ENCODE measurements at places on chromosomes 7 and 10.

DNA sequence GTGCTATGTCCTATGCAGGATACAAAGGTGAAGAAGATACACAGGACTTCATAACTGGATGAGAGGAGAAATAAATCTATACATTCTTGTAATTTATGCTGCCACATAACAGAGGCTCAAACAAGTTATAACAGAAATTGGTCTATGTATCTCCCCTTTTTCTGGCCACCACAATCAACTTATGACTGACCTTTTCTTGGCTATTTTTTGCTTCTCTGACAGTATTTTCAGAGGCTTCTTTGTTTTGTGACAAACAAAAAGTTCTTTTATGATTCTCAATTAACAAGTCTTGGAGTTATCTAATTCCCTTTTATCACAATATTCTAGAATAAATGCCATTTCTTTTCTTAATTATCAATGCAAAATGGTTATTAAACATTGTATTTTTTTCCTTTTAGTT lies 953.0 kb upstream of the ZWINT start:
- DNase-seq: no peak

DNA sequence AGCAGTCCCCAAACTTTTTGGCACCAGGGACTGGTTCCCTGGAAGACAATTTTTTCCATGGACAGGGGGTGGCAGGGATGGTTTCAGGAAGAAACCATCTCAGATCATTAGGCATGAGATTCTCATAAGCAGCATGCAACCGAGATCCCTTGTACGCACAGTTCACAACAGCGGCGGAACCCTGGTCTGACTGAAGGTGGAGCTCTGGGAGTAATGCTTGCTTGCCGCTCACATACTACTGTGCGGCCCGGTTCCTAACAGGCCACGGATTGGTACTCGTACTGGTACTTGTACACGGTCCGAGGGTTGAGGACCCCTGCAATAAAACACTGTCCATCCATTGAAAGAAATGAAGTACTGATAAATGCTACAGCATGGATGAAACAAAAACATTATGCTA lies 32.8 kb downstream of the MKRN1 start:
- DNase-seq: no peak

DNA sequence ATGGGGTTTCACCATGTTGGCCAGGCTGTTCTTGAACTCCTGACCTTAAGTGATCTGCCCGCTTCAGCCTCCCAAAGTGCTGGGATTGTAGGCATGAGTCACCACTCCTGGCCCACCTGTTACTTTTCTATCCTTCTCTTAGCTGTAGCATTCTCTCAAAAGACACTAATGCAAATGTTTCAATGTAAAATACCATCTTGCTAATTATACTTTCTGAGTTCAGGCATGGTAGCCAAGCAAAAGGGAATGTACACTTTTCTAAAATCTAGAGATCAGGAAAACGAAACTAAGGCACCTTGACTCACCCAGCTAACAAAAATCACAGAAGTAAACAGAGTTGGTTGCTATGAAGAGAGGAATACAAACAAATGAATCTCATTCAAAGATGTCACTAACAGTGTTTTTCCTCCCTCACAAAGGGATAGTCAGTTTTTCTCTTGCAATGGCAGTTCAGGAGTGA lies 401.0 kb upstream of the NRP1 start:
- DNase-seq: no peak

- DNase-seq: no peak
These were observed 162.2 kb downstream of the PFKFB3 start for GRCh38 chr10:6364893-6365292.

- no peak for DNase-seq
These were observed 619.6 kb downstream of the ARL4A start for GRCh38 chr7:13307040-13307439.

DNA sequence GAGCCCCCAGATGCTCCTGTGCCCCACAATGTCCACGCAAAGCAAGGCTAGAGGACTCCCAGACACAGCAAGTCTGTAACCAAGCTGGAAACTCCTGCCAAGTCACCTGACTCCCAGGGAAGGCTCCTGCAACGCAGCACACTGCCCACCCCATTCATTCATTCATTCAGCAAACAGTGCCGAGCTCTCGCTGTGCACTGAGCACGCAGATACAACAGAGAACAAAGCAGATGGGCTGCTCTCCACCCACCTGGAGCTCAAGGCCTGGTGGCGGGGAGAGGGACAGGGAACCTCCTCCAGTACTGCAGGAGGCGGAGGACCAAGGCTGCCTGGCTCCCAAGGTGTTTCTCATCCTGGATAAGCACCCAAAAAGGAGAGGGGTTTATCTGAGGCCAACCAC lies 8.6 kb downstream of the KCNH2 start:
- DNase-seq: no peak

DNA sequence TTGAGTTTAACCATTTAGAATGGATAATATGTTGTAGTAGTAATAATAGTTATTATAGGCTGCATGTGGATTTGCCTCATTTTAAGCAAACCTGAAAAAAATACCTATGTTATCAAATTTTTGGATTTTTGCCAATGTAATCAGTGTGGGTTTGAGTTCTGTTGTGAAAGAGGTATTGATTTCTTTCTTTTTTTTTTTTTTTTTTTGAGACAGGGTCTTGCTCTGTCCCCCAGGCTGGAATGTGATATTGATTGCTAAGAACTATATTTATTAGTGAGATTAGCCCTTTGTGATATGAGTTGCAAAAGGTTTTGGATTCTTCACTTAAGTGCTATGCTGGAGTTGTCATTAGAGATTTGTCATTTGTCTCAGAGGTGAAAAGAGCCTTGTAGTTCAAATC lies 124.4 kb downstream of the ST7 start:
- DNase-seq: no peak

DNA sequence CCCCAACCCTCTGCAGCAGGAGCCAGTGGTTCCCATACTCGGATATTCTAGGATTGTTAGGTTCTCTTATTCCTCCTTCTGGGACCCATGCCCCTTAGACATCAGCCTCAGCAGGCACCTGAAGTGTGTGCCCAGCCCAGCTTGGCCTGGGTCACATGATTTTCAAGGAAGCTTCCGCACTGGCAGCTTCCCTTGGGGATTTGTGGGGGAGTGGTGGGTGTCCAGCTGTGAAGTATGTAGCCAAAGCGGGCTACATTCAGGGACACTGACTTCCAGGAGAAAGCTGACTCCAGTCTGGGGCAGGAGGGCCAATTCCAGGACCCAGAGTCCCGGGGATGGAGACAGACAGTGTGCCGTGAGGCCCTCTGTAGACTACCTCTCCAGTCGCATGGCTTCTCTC lies 1.3 kb downstream of the LDB1 start:
- DNase-seq: peak; percentile 39

GRCh38 chr10:12730809-12731519 lies 270.5 kb downstream of the CCDC3 start:
- no peak for DNase-seq
